A172 (cell line): ENCODE measurements at places on chromosomes 3 and 15.

GRCh38 chr3:181629711-181630110 lies 82.0 kb upstream of the SOX2 start:
- no peak for DNase-seq

DNA sequence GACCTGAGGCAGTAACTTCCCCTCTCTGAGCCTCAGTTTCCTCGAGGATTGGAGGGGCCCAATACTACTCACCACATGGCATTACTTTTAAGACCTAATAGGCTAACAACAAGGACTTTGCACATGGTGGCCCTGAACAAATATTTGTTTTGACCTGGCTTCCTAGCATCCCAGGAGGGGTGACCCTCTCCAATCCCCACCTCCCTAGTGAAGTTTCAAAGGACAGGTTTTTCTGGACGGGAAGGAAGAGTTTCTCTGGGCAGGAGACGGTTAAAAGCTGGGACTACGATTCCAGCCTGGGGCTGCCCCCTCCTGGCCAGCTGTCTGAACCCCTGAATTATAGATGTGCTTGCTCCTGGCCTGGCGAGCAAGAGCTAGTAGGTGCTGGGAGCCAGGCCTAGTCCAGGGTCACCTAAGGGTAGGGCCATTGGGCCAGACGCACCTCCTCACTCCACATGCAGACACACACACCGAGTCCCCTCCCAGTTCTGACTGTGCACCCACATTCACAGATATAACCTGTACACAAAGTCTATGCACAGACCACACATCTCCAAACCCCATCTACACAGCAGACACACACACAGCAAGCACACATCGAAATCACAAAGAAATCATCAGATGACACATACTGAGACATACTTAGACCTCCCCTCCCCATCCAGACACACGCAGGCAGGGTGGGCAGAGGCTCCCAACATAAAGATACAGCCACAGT lies 2.7 kb upstream of the ISL2 start:
- peak; percentile 34 for DNase-seq

GRCh38 chr3:139326131-139326530 lies 17.7 kb upstream of the MRPS22 start:
- no peak for DNase-seq

GRCh38 chr3:110526777-110527727 lies 544.6 kb upstream of the NECTIN3 start:
- peak; percentile 85 for DNase-seq

DNA sequence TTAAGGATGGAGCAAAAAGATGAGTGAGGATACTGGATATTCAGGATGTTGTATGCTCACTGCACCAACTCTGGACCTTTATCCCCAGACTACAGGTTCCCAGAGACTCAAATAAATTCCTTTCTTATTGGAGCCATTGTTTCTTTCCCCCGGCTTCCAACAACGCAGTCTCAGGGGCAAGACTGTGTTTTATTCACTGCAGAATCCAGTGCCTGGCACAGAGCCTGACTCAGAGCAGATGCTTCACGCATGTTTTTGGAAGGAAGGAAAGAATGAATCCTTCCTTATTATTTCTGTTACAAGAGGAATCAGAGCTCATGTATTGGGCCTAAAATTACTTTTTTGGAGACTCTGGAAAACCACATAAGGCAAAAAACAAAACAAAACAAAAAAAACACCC lies 96.0 kb upstream of the VGLL4 start:
- DNase-seq: no peak

DNA sequence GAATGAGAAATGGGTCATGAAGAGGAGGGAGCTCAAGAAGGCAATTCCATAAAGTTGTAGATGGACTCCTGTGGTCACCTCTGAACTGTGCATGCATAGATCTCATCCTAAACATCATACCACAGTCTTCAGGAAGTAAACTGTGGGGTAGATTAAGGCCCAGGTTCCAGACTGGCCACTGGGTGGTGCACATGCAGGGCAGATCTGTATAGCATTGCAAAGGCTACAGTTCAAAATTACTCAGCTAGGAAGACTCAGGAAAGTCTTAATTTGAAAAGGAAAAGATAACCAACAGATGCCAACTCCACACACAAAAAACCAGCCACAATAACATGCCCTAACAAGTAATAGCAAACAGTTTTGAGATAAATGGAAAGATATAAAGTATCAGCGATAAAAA lies 20.3 kb downstream of the KY start:
- DNase-seq: no peak

DNA sequence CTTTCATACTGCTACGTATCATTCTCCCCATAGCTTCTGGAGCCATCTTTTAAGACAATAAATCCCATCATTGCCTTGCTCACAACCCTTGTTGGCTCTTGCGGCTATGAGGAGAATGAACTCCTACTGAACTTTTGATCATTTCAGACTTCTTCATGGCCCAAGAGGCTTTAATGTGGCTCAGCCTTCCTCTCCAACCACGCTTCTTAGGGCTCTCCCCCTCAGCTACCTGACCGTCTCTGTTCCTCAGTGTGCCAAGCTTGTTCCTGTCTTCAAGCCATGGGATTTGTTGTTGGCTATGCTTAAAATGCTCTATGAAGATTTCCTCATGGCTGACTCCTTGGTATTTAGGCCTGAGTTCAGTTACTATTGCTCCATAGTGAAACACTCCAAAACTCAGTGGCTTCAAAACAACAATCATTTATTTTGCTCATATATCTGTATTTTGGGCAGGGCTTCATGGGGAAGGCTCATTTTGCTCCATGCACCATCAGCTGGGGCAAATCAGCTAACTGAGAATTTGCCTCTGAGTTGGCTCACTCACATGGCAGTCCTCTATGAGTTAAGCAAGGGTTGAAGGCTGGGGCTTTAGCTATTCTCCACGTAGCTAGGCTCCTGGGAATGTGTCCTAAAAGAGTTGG lies 47.5 kb downstream of the FOXL2 start:
- no peak for DNase-seq

DNA sequence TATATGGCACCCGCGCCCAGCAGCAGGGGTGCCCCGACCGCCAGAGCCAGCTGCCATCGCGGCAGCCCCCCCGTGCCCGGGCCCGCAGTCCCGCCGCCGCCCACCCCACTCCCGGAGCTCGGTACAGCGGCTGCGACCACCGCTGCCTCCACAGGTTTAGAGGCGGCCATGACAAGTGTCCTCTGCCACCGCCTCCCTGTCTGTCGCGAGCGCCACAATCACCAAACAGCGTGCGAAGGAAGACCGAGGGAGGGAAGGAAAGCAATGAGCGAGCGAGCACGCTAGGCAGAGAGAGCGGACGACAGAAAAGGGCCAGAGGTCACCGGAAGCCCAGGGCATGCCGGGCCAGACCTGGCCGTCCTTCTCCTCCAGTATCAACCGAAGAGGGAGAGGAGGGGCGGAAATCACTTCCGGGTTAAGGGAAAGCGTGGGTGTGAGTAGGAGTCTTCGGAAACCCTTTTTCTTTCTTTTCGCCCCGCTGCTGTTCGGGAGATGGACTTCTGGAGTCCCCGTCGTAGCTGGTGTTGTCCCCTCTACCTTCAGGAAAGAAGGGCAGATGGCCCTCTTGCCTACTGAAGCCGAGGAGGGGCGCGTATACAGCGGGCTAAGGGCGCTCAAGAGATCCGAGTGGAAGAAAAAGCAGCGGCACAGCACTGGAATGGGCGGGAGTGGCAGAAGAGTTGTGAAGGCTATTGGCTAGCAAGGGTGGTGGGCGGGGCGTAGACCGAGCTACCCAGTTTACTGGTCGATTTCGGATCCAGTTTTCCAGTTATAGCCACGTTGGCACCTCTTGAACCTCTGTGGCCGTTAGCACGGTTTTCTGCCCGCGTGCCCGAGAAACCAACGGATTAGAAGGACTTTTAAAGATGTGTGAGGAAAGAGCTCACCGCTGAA lies at the start of the genes LNP1 and TOMM70:
TSS of gene LNP1 (plus strand) at position 760 of the 894 bp plus-strand sequence. CDS start 28,191 bp downstream, outside the sequence.
TSS of gene TOMM70 (minus strand) at position 310 of the 894 bp plus-strand sequence. CDS start at position 170, 140 bp downstream.
- peak; percentile 99 for DNase-seq

DNA sequence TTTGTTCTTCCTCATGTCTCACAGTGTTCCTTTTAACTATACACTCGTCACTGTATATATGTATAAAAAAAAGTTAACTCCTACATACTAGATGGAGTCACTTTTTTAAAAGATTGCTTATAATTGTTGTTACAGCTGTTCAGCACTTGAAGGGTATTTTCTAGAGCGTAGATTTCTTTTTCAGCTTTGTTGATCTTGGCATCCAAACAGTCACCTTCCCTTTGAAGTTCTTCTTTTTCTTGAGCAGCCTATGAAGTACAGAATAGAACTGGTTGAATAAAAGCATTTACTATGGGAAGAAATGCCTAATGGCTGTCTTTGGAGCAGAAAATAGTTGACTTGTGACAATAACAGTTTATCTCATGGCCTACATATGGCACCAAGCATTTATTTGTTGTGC lies 17.8 kb downstream of the TTC14 start:
- DNase-seq: no peak

- no peak for DNase-seq
Observed at GRCh38 chr3:112606098-112606497, 34.8 kb downstream of the CCDC80 start.

DNA sequence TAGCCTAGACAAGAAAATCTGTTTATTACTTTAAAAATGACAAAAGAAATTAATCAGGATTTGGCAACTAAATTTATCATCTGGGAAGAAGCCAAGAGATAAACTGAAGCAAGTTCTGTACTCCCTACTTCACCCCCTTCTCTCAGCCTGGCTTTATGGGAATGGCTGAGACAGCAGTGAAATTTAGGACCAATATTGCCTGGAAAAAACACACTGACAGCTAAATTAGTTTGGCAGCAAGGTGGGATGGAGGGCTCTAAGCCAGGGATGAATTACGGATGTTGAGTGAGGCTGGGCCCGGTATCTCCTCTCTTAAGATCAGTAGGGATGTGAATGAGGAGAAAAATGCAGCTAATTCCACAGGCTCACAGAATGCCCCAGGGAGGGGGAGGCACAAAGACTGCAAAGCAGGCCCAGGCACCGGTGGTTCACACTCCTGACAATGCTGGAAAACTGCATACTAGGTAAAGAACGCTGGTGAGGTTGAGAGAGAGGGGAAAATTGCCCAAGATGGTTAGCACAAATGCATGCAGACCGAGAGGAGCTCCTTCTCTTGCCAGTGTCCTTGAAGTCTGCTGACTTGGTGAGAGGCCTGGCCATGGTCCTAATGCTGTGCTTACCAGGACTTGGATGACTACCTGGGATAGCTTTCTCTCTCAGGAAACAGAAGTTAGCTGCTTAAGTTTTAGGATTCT lies 89.0 kb downstream of the WDR76 start:
- no peak for DNase-seq

- peak; percentile 6 for DNase-seq
Observed at GRCh38 chr15:97461226-97461625, 499.3 kb upstream of the ARRDC4 start.

GRCh38 chr3:34948517-34948916 lies 690.8 kb upstream of the ARPP21 start:
- peak; percentile 38 for DNase-seq

GRCh38 chr3:9795207-9795606 lies 2.3 kb downstream of the ARPC4 start:
- DNase-seq: no peak

- DNase-seq: no peak
Observed at GRCh38 chr3:186871403-186871924, 29.0 kb downstream of the ADIPOQ start.
